ENCODE measurements at places on chromosomes 3 and 15.

DNA sequence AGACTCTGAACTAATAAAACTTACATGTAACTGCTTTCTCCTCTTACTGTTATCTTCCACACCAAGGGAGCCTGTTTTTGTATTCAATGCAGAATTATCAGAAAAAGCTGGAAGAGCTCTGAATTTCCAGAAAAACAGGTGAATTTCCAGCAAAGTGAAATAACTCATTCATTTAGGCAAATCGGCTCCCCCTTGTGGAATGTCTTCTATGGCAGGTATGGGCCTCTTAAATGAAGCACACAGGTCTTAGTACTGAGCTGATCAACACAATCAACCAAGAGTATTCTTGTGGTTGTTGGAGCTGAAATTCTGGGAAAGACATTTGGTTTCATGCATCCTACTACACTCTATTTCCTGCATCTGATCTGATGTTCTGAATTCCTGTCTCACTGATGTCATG lies 31.0 kb upstream of the PTPRG start:
- DNase-seq = no peak

DNA sequence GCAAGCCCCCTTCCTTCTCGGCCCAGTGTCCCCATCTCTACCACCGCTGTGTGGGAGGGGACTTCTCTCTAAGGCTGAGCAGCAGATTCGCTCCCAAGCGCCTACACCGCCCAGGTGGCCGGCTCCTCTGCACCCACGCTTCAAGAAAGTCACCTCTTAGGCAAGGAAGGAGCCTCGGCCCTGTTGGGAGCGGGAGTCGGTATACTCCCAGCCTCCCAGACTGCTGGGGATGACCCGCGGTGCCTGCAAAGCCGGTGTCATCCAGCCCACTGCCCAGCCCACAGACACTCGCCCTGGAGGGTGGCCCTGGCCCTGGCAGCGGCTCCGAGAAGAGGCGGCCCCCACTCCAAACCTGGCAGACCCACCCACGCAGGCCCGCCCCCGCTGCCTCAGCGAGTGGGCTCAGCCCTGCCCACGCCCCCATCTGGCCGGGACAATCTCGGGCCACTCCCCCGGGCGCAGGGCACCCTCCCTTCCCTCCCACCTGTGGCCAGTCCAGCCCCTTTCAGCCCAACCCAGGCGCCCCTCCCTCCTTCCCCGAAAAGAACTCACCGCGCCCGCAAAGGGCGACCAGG lies 396 bp downstream of the CHRNB4 start:
- DNase-seq = no peak

- no peak for DNase-seq
Measured at GRCh38 chr3:147655236-147655635, 246.1 kb downstream of the ZIC1 start.

DNA sequence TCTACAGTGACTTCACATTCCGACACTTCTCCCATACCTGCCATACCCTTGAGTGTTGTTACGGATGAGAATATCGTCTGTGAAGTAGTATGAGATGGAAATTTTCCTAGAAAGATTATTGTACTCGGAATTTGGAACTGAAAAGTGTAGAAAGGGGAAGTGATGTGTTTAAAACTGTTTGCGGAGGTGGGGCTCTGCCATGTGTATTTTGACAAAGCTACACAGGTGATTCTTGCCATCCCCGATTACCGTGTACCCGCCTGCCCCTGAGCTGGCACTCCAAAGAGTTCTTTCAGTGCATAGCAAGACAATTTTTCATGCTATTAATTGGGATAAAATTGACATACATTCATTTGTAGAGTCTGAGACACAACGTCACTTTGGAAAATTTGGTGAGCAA lies 81.7 kb downstream of the OPA1 start:
- no peak for DNase-seq

GRCh38 chr15:84859144-84859543 lies 25.3 kb upstream of the SLC28A1 start:
- DNase-seq = no peak

DNA sequence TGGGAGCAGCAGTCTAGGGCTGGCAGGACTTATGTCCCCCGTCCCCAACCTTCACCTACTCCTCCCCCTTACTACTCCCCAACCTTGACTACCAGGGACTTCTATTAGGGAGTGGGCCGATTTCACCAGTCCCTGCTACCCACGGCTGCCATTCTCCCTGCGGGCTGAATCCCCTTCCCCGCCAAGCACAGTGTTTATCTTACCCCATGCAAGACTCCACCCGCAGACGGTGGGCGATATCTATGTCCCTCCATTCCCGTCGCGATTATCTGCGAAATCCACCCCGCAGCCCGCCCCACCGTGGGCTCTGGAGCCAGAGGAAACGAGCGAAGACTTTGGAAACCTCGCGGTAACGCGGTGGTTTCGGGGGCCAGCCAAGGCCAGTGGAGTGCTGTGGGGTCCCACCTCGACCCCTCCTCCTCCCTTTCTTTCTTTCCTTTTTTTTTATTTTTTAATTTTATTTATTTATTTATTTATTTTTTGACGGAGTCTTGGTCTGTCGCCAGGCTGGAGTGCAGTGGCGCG lies 4.7 kb downstream of the ISLR2 start:
- no peak for DNase-seq

Measured in NCI-H2081 treated with DMSO at 0.1 percent for 48 hours (cell line).